DMS79 treated with DMSO at 0.1 percent for 48 hours (cell line): ENCODE measurements at places on chromosomes 4 and X.

DNA sequence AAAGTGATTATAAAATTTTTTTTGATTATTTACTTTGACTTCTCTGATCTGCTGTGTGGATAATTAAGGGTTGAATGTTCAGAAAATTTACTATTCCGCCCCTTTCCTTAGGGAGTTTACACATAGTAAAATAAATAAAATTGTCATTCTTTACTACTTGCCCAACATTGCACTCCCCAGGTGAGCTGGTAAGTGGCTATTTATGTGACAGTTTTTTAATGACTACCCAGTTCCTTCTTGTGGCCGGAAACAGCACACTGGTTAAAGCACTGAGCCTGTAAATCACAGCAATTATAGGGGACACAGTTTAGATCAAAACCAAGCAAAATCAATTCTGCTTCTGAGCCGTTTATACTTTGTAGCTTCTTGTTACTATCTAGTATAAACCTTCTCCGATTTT is 158.1 kb downstream of the FHIP1A start:
- no peak for DNase-seq

DNA sequence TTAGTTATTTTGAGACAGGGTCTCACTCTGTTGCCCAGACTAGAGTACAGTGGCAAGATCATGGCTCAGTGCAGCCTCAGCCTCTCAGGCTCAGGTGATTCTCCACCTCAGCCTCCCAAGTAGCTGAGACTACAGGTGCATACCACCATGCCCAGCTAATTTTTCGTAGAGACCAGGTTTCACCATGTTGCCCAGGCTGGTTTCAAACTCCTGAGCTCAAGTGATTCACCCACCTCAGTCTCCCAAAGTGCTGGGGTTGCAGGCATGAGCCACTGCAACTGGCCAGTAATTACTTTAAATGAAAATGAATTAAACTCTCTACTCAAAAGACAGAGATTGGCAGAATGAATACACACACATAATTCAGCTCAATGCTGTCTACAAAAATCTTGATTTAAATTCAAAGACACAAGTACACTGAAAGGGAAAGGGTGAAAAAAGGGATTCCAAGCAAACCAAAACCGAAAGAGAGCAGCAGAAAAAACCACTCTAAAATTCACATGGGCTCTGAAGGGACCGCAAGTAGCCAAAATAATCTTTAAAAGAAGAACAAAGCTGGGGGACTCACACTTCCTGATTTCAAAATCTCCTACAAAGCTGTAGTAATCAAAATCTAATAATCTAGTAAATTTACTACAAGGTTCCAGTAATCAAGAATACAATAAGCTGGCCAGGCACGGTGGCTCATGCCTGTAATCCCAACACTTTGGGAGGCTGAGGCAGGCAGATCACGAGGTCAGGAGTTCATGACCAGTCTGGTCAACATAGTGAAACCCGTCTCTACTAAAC is 11.8 kb upstream of the SPON2 start:
- no peak for DNase-seq

DNA sequence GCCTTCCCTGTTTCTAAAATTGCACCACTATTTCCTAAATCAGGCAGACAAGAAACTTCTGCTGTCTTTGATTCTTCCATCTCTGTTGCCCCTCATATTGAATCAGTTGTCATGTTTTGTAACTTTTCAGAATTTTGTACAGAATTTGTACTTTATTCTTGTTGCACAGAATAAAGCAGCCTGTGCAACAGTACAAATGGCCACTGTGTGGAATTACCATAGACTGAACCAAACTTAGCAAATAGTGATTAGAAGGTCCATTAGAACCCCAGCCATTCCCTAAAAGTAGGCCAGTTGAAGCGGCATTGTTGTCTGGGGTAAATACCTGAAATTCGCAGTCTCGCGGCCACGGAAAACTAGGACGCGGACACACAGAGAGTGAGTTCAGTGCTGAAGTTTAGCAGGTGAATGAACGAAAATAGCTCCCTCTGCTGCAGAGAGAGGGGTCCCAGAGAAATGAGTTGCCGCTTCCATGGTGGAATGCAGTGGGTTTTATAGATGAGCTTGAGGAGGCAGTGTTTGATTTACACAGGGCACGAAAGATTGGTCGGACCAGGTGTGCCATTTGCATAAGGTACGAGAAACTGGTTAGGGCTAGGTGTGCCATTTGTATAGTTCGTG is 71.8 kb downstream of the C4orf33 start:
- DNase-seq = no peak

DNA sequence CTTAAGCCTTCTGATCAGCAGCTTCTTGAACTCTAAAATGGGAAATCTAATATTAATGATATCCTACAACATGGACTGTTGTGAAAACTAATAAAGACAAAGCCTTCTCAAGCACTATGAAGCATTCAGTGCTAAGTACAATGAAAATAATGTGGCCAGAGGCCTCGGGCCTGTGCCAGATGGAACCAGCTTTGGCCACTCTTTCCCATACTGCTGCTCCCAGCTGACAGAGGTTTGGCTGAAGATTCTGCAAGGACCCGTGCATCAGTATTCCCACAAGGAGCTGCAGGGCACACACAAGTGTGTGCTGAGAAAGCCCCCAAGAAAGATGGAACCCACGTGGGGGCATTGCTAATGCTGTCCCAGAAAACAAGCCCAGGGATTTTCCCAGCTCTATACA is 60.5 kb upstream of the RPL34 start:
- no peak for DNase-seq

GRCh38 chrX:12330841-12331240 is 192.6 kb downstream of the FRMPD4 start:
- no peak for DNase-seq

DNA sequence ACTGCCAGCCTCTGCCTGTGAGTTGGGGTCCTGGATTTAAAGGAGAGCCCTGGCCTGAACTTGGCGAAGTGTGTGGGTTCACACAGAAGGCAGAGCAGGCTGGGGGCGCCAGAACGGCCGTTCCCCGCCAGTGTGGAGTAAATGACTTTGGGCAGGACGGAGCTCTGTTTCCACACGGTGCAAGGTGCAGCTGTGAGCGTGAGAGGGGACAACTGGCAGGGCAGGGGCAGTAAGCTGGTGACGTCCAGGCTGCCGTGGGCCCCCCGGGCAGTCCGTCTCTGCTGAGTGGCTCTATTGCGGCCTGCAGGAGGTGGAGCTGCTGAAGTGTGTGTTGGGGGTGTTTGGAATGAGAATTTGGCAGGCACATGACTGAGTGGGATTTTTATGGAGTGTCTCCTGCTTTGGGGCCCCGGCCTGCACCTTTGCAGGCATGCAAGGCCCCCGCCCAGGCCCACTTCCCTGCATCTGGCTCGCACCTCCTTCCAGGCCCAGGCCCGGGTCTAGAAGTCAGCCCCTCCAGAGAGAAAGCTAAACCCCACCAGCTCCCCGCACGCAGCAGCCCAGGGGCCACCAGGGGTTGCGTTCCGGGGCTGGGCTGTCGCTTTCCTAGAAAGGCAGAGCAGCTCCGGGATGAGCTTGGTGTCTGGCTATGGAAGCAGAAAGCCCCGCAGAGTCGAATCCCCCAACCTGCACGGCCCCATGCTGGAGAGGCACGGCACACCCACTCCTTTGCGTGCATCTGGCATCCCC is 62.2 kb upstream of the GRPEL1 start:
- DNase-seq = no peak

DNA sequence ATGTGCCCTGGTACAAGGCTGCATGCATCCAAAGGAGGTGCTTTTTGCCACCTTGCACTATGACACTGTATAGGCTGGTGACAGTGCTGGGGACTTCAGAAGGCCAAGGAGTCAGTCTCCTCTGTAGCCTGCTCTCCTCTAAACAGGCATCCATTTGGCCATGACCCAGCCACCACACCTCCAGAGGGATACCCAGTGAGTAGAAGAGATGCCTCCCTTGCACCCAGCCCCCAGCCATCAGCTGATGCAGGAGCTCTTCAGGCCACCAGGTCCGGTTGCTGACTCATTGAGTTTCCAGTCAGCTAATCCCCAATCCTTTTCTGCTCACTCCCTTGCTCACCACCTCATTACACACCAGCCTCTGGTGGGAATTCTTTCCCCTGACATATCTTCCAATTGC is 99.8 kb downstream of the PJA1 start:
- DNase-seq = no peak

DNA sequence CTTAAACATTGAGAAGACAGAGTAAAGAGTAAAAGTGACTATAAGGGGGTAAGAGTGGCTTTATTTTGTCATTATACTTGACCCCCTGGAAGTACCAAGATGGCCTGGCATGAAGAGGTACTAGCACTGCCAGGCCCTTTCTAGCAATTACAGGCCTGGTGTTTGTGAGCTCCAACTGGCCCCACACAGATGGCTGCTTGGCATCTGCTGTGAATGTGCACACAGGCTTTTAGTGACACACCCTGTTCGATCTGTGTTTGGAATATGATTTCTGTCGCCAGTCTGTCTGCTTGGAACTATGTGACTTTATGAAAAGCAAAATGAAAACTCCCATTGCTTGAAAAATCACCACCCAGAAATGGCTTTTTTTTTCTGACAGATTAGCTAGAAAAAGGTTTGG is 123.3 kb downstream of the CLCN4 start:
- no peak for DNase-seq

GRCh38 chr4:26787461-26788340 is 72.9 kb upstream of the STIM2 start:
- peak; percentile 11 for DNase-seq

DNA sequence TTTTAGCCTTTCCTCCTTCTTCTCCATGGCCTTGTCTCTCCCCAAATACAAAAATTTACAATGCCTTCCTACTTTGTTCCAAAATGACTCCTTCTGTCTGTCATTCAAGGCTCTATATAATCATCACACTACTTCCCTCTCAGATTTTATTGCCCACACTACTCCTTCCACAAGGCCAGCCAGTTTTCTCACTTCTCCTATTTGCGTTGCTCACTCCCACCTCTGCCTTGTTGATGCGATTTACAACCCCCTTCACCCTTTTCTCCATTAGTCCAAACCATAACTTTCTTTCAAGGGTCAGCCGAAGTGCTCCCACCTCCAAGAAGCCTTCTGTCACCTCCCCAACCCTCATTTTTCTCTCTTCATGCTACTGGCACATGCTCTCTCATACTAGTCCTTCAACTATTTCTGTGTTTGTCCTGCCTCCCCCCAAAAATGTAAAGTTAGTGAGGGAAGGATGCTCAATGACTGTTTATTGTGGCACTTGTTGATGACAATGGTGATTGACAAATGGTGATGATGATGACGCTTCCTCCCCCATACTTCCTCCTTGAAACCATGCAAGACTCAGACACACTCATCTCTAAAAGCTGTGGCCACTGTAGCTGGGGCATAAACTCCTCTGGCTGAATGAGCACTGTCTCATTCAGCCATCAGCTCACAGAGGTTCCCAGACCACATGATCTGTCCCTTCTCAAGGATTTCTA is 2.7 kb upstream of the XKRX start:
- no peak for DNase-seq

DNA sequence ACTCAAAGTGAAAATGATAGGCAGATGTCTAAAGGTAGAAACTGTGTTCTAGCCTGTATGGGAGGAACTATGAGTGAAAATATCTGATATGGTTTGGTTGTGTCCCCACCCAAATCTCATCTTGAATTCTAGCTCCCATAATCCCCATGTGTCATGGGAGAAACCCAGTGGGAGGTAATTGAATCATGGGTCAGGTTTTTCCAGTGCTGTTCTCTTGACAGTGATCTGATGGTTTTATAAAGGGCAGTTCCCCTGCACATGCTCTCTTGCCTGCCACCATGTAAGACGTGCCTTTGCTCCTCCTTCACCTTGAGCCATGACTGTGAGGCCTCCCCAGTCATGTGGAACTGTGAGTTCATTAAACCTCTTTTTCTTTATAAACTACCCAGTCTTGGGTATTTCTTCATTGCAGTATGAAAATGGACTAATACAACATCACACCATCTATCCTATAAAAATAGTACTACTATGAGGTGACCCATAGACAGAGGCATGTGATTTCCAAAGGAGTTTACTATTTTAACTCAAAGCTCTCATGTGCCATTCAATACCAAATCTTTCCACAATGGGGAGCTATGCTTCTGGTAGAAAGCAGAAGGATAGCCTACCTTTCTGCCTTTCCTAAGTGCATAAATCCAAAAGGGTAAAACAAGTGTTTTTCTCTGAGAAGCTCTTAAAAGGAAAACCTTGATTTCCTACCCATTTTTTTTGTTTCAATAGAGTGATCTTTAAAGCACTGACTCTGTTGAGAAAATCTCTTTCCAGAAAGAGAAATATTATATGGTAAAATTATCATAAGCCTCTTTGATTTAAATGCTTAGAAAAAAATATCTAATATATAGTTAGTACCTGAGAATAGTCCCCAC is 38.8 kb downstream of the SEC31A start:
- DNase-seq = no peak

DNA sequence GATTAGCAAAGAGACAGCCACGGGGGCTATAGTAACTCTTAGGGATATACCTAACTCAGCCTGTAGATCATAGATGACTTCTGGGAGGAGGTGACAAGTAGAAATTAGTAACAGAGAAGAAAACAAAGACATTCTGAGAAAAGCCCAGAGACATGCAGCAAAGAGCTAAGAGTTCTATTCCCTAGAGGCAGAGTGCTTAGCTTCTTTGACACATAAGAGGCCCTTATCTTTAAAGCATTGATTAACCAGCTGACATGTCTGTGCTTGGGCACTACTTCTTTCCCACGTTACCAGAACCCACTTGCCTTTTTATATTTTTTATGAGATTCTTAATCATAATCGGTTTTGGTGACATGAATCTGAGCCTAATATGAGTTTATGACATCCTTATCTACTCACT is 179.5 kb downstream of the GABRB1 start:
- no peak for DNase-seq

GRCh38 chrX:2897311-2897689 is 31.8 kb downstream of the ARSD start:
- no peak for DNase-seq

GRCh38 chr4:19005211-19005610 is 983.7 kb upstream of the LCORL start:
- DNase-seq = no peak

DNA sequence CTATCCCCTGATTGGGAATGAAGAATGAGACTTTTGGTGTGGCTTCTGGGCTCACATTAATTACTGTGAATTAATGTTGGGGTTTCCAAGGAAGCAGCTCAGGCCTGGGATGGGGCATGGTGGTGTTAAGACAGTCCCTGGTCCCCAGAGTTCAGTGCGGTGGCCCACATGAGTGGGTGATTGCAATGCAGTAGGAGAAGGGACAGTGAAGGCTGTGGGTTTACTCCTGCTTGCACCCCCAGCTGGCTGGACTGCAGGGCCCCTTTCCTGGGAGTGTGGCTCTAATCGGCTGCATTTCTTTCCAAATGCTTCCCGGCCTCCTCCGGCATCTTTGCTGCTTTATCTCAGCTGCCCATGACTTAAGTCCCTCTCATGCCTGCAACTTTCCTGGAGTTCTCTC is 28.2 kb upstream of the GPR78 start:
- no peak for DNase-seq

GRCh38 chr4:159341522-159341921 is 238.6 kb downstream of the RAPGEF2 start:
- no peak for DNase-seq

- no peak for DNase-seq
Observed at GRCh38 chr4:153731239-153731638, 28.6 kb downstream of the RNF175 start.

DNA sequence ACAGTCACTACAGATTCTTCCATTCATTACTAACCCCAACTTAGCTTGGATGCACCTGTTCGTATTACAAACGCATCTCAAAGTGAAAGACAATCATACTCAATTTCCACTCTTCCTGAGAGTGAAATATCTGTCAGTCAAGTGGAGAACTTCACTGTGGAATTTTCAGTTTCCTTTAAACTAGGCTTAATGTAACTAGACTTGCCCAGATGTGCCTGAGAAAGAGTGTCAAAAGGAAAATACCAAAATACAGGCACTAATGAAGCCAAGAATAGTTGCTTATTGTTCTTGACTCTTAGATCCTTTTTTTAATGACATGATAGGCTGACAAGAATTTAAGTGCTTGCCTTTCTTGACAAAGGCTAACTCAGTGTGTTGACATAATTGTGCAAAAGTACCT is 72.4 kb upstream of the NR3C2 start:
- no peak for DNase-seq
